ENCODE measurements at places on chromosomes 11 and 22.
A peak's percentile ranks its signal among the peaks of the same experiment; 100 is the strongest.

DNA sequence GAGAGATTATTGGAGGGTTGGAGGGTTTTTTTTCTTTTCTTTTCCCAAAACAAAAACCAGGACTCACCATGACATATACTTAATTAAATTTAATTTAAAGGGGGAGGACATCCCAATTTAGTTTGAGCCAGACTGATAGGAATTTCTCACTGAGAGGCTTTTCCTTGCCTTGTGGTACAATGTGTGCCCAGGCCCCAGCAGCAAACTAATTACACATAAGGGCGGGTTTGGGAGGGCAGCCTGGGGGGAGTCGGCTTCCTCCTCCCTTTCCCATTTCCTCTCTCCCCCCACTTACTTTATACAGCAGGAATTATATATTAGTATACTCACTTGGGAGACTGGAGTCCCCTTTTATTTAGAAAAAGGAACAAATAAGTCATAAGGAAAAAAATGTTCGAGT lies 2.9 kb downstream of the TEAD1 start:
- DNase-seq, result no peak

GRCh38 chr11:131690362-131690761 lies 319.9 kb downstream of the NTM start:
- DNase-seq, result no peak

DNA sequence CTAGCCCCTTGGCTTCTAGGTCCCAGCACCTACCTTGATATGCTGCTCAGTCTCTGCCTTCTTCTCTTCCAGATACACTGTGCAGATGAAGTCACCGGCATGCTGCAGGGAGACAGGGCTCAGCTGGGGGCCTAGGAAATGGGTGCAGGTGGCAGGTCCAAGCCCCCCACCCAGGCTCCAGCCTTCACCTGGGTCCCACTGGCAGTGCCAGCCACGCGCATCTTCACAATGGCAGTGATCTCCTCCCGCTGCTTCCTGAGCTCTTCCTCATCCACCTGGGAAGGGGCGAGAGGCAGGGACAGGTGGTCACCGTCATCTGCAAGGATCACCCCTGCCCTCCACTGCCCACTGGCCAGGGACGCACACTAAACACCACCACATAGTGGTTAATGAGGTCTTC lies 21.1 kb upstream of the PDE2A start:
- DNase-seq, result no peak

GRCh38 chr11:1126491-1126926 lies 31.2 kb upstream of the MUC5AC start:
- no peak for DNase-seq

GRCh38 chr11:60756307-60757032 lies at the start of gene MS4A15:
MS4A15 (plus strand) TSS chr11:60756867; CDS start chr11:60763734, 6,867 bp downstream.
- peak; percentile 52 for DNase-seq

GRCh38 chr11:112368381-112368780 lies 107.7 kb upstream of the PLET1 start:
- no peak for DNase-seq

DNA sequence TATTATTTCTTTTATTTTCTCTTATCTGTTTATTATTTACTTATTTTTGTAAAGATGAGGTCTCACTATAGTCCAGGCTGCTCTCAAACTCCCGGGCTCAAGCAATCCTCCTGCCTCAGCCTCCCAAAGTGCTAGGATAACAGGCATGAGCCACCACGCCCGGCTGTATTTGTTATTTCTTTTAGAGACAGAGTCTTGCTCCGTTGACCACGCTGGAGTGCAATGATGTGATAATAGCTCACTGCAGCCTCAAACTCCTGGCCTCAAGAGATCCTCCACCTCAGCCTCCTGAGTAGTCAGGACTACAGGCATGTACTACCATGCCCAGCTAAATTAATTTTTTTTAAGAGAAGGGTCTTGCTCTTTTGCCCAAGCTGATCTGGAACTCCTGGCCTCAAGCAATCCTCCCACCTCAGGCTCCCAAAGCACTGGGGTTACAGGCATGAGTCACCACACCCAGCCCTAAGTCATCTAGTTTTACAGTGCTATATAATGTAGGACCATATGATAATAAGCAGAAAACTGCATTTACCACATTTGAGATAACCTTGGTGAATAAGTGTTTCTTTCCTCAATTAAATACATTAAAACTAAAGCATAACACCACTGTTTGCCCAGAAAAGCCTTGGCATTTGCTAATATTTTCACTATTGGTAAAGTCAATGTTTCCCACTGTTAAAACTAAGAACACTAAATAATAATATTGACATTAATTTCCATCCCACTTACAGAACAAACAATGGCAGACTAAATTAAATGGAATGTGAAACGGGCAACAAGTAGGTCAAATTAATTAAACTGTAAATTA lies 127.5 kb downstream of the SIK3 start:
- DNase-seq, result no peak

GRCh38 chr11:22920939-22921565 lies 60.8 kb upstream of the CCDC179 start:
- peak; percentile 82 for DNase-seq

GRCh38 chr11:28439403-28439802 lies 331.2 kb downstream of the METTL15 start:
- no peak for DNase-seq

DNA sequence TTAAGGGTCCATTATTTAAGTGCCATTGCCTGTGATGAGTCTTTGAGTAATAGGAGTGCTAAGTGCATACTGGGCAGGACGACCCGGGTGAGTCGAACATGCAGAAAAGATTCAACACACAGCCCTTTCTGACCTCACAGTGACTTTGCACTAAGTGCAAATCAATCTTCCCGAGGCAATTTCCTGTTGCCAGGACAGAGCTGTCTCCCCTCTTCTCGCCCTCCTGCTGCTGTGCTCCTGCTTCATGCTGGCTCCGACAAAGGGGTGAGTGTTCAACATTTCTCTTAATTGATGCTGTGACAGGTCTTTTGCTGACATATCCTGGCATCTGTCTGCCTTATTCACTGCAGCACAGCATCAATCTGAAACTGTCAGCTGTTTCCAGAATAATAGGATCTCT lies 42.0 kb downstream of the MCHR1 start:
- peak; percentile 43 for DNase-seq

GRCh38 chr22:17613280-17613679 lies 15.3 kb downstream of the ATP6V1E1 start:
- DNase-seq, result no peak
